ENCODE measurements at places on chromosomes 2 and 18. TPM values are rescaled to one million over a fixed set of nuclear protein-coding genes. Genes with fewer than 3 reads are reported as not detected.

The GKN1 gene
- 0.25 TPM for polyA plus RNA-seq

The OTOS gene
- polyA plus RNA-seq, result not detected

The NUP35 gene
- polyA plus RNA-seq, result 4.4 TPM

The OXER1 gene
- polyA plus RNA-seq, result 2.5 TPM

The GAD1 gene
- polyA plus RNA-seq, result 1.2 TPM

The KYNU gene
- 2.4 TPM for polyA plus RNA-seq

The PTH2R gene
- not detected for polyA plus RNA-seq

The DNER gene
- 0.29 TPM for polyA plus RNA-seq

The ADGRF3 gene
- 0.11 TPM for polyA plus RNA-seq

The CHMP1B gene
- 31.5 TPM for polyA plus RNA-seq

The SPC25 gene
- 4.1 TPM for polyA plus RNA-seq

The C2orf78 gene
- polyA plus RNA-seq, result not detected

The SPATA3 gene
- not detected for polyA plus RNA-seq

The RGPD6 gene
- polyA plus RNA-seq, result 4.6 TPM

The CFC1 gene
- not detected for polyA plus RNA-seq

The CCL20 gene
- polyA plus RNA-seq, result 8.4 TPM

The IL1RL2 gene
- polyA plus RNA-seq, result 6.1 TPM

The TYW5 gene
- 2.4 TPM for polyA plus RNA-seq

The REG1B gene
- 1.8 TPM for polyA plus RNA-seq

The MREG gene
- 26.5 TPM for polyA plus RNA-seq

The SLC5A7 gene
- not detected for polyA plus RNA-seq

The NDUFV2 gene
- polyA plus RNA-seq, result 222 TPM

The TUBA4B gene
- polyA plus RNA-seq, result not detected

The EHD3 gene
- 27.4 TPM for polyA plus RNA-seq

The IGFBP2 gene
- 93.6 TPM for polyA plus RNA-seq

The KCNE4 gene
- polyA plus RNA-seq, result 0.24 TPM

The GPC1 gene
- 57.9 TPM for polyA plus RNA-seq

The PIEZO2 gene
- polyA plus RNA-seq, result 0.37 TPM

The SKOR2 gene
- not detected for polyA plus RNA-seq

Data from esophagus (tissue), 2 donors.